ENCODE measurements at places on chromosomes 12 and 14. TPM values are rescaled to one million over a fixed set of nuclear protein-coding genes. Genes with fewer than 3 reads are reported as not detected.

PROX2 gene
- not detected for total RNA-seq

KLRD1 gene
- 1.4 TPM for total RNA-seq

RTL1 gene
- 0.44 TPM for total RNA-seq

PLEK2 gene
- 0.77 TPM for total RNA-seq

GRIP1 gene
- total RNA-seq: 33.4 TPM

ETV6 gene
- total RNA-seq: 7.8 TPM

SPIC gene
- total RNA-seq: not detected

MYF6 gene
- 1.1 TPM for total RNA-seq

PRMT5 gene
- total RNA-seq: 51.3 TPM

LUM gene
- 120 TPM for total RNA-seq

VRTN gene
- not detected for total RNA-seq

CLEC7A gene
- total RNA-seq: 4.7 TPM

NPFF gene
- total RNA-seq: 3.0 TPM

PTPRO gene
- 59.6 TPM for total RNA-seq

ITGA7 gene
- 34.4 TPM for total RNA-seq

KLRK1 gene
- total RNA-seq: 4.6 TPM

SLCO1B1 gene
- total RNA-seq: 0.06 TPM

NANOG gene
- total RNA-seq: 0.17 TPM

PGF gene
- 5.7 TPM for total RNA-seq

SERPINA9 gene
- not detected for total RNA-seq

TMEM132D gene
- total RNA-seq: 13.4 TPM

ZDHHC22 gene
- total RNA-seq: 11.5 TPM

RHEBL1 gene
- total RNA-seq: 1.5 TPM

CARMIL3 gene
- total RNA-seq: 11.9 TPM

LMO3 gene
- 56.1 TPM for total RNA-seq

SLC4A8 gene
- 30.0 TPM for total RNA-seq

TAS2R8 gene
- total RNA-seq: 0.11 TPM

GPR132 gene
- total RNA-seq: 0.69 TPM

CCDC184 gene
- 15.3 TPM for total RNA-seq

TPPP2 gene
- total RNA-seq: 0.44 TPM

TTC9 gene
- total RNA-seq: 10.0 TPM

TAS2R20 gene
- total RNA-seq: 14.6 TPM

PLD4 gene
- 12.9 TPM for total RNA-seq

CBLN3 gene
- 2.4 TPM for total RNA-seq
